ENCODE measurements at places on chromosomes 1 and 21. TPM values are rescaled to one million over a fixed set of nuclear protein-coding genes. Genes with fewer than 3 reads are reported as not detected.

Gene MCL1
- 186 TPM for total RNA-seq

DNA sequence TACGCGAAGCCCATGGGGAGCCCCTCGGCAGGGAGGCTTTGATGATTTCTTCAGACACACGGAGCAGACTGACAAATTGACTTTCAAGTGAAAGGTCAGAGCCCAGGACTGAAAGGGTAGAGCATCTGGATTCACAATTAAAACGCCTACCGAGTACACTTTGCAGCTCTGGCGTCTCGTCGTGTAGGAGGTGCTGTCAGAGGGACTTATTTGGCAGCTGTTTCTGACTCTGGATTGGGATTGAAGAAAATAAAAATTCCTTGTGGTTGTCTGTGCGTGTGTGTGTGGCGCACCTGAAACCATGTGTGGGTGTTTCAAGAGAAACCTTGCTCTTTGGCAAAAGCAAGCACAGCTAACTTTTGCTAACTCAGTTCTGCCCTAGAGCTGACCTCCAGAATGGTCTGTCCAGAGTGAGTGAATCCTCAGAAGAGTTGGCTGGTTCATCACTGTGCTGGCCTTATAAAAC lies 348.7 kb downstream of the HLX start:
- DNase-seq = no peak
- H3K4me1 ChIP-seq = peaks cover 9% of the 10 kb centered on the region
- peaks cover 24% of the 10 kb centered on the region for H3K27me3 ChIP-seq
- H3K36me3 ChIP-seq = no peaks in the 10 kb centered on the region

DNA sequence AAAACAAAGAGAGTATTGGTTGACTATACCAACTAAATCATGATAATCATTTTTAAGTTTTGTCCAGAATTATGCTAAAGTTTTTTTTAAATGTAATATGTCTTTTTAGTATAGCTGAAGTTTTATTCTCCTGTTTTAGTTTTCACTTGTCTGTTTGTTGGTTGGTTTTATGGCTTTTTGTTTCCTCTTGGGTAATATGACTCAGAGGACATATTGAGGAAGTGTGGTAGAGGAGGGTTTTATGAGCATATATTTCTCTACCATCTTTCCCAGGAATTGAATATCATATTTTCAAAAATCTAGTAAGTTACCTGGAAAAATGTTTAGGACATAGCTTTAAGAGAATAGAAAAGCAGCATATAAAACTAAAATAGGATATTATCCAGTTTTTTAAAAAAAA lies 68.6 kb upstream of the MCOLN3 start:
- H3K36me3 ChIP-seq = no peaks in the 10 kb centered on the region
- no peak overlapping the region for H3K27ac ChIP-seq
- no peak overlapping the region for H3K4me3 ChIP-seq
- no peaks in the 10 kb centered on the region for H3K4me1 ChIP-seq
- no peak for DNase-seq

- H3K36me3 ChIP-seq = no peaks in the 10 kb centered on the region
- no peaks in the 10 kb centered on the region for H3K27me3 ChIP-seq
- H3K4me3 ChIP-seq = no peak overlapping the region
Observed at GRCh38 chr1:217948741-217949140, 317.6 kb downstream of the SPATA17 start.

Gene IGSF21
- 0.35 TPM for total RNA-seq

Gene RHEX
- 0.48 TPM for total RNA-seq

DNA sequence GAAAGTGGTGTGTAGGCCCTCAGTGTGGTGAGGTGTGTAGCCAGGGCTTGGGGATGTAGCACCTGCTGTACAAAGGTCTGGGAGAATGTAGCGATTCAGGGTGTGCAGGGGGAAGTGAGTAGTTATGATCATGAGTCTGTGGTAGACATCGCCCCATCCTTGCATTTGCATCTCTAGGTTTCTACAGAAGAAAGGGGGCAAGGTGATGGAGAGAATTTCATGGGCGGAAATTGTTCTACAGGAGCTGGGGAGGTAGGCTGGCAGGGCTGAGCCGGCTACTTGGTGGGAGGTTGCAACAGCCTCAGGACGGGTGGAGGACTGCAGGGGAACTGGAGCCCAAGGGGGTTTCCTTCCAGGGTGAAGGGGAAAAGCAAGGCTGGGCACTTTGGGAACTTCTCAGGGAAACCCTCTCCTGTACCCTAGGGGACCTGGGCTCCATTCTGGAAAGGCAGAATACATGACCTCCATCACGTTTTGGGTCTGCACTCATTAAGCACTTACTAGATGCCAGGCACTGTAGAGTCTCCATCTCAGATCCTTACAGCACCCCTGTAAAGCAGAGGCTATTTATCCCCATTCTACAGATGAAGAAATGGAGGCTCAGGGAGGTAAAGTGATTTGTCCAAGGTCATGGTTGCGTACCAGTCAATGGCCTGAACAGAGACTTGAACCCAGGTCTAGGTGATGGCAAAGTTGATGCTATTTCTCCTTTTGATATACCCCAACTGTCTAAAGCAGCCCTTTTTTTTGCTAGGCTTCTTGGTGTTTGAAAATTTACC lies 14.5 kb upstream of the TNFRSF1B start:
- no peaks in the 10 kb centered on the region for H3K27me3 ChIP-seq
- H3K27ac ChIP-seq = no peak overlapping the region
- peaks cover 12% of the 10 kb centered on the region for H3K4me1 ChIP-seq
- H3K4me3 ChIP-seq = no peak overlapping the region
- no peak for DNase-seq

Gene AMY1A
- not detected for total RNA-seq

DNA sequence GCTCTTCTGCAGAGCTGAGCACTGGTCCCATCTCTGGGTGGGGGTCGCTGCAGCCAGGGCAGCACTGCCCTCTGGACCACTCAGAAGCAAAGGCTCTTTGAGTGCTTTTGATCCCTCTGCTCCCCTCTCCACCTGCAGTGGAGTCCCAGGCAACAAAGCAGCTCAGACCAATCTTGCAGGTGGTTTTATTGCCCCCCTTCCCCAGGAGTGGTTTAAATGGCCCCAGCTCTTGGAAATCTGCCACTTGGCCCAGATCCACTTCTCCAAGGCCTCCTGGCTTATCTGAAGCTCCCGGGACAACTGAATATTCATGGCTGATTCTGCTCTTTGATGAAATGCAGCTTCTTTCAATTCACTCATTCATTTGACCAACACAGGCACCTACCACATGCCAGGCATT lies 2.7 kb downstream of the STUM start:
- peak overlapping the region; percentile 69 for H3K4me3 ChIP-seq
- H3K27ac ChIP-seq = no peak overlapping the region
- H3K27me3 ChIP-seq = peaks cover 67% of the 10 kb centered on the region
- H3K4me1 ChIP-seq = peaks cover 12% of the 10 kb centered on the region
- no peak for DNase-seq
